ENCODE measurements at places on chromosomes 6 and 20. TPM values are rescaled to one million over a fixed set of nuclear protein-coding genes. Genes with fewer than 3 reads are reported as not detected.

The SIRPD gene
- polyA plus RNA-seq = not detected

The C6orf120 gene
- polyA plus RNA-seq = 41.0 TPM

The TOX2 gene
- polyA plus RNA-seq = 3.8 TPM

The STX11 gene
- polyA plus RNA-seq = 0.94 TPM

The SLC17A2 gene
- not detected for polyA plus RNA-seq

The ZCCHC3 gene
- polyA plus RNA-seq = 37.8 TPM

The DEFB132 gene
- not detected for polyA plus RNA-seq

The ADGRF4 gene
- not detected for polyA plus RNA-seq

The ATP6V1G2 gene
- 3.6 TPM for polyA plus RNA-seq

The GLP1R gene
- polyA plus RNA-seq = not detected

The MLIP gene
- polyA plus RNA-seq = 69.3 TPM

The MCHR2 gene
- polyA plus RNA-seq = not detected

All from muscle of arm (tissue), 14 donors.